HepG2 (cell line): ENCODE measurements at places on chromosomes 5 and 9. TPM values are rescaled to one million over a fixed set of nuclear protein-coding genes. Genes with fewer than 3 reads are reported as not detected.

The PARP8 gene
- total RNA-seq, result 0.08 and 0.29 TPM in 2 replicates

GRCh38 chr9:132699956-132700355 is 29.7 kb downstream of the GTF3C4 start:
- DNase-seq, result no peak
- no peak overlapping the region for H3K27ac ChIP-seq
- 0 out of 2 replicates have a peak, but pooled peaks cover 6% of the 10 kb centered on the region for H3K4me1 ChIP-seq

DNA sequence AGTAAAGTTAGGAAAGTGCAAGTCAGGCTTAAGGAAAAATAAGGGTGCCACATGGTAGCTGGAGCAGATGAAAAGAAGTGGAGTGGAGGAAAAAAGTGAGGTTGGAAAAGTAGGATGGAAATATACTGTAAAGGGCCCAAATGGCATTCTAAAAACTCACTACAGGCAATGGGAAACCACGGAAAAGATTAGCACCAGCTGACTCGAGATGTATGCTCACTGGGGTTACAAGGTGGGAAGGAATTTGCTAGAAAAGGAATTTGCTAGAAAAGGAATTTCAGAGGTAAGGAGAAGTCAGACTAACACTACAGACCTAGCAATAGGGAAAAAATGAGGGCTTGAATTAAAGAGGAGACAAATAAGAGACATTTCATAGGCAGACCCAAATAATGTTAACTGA is 3.6 kb downstream of the PSMD5 start:
- no peak overlapping the region for H3K27ac ChIP-seq
- no peak overlapping the region for H3K4me3 ChIP-seq
- peaks cover 25% of the 10 kb centered on the region for H3K4me1 ChIP-seq
- no peak for DNase-seq

DNA sequence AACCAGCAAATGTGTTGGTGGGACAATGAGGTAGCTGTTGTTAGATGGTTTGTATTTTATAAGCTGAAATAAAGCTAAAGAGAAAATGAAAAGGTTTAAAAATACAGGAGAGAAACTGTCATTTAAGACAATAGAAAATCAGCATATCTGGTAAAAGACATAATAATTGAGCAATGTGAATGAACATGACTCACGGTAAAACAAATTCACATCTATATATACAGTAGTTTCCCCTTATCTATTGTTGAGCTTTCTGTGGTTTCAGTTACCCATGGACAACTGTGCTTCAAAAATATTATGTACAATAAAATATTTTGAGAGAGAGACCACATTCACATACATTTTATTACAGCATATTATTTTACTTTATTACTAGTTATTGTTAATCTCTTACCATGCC is 1649.8 kb downstream of the EFNA5 start:
- no peak overlapping the region for H3K27ac ChIP-seq
- no peaks in the 10 kb centered on the region for H3K36me3 ChIP-seq
- DNase-seq, result no peak
- H3K4me1 ChIP-seq, result no peaks in the 10 kb centered on the region
- no peak overlapping the region for H3K4me3 ChIP-seq

- H3K27ac ChIP-seq, result no peak overlapping the region
- no peaks in the 10 kb centered on the region for H3K36me3 ChIP-seq
- H3K4me3 ChIP-seq, result no peak overlapping the region
- H3K27me3 ChIP-seq, result no peaks in the 10 kb centered on the region
These were observed 131.1 kb downstream of the ACTL7B start for GRCh38 chr9:108724652-108725051.

The PDE6A gene
- not detected in 2 replicates for total RNA-seq

- DNase-seq, result no peak
- no peaks in the 10 kb centered on the region for H3K4me1 ChIP-seq
- H3K36me3 ChIP-seq, result no peaks in the 10 kb centered on the region
- H3K4me3 ChIP-seq, result no peak overlapping the region
These were observed 232.2 kb downstream of the PBX3 start for GRCh38 chr9:125979383-125979782.

GRCh38 chr5:122499585-122499984 is 187.5 kb downstream of the SNCAIP start:
- peaks cover 10% of the 10 kb centered on the region; the same call in 1 of the 2 replicates for H3K4me1 ChIP-seq
- no peak overlapping the region for H3K4me3 ChIP-seq
- no peak overlapping the region for H3K27ac ChIP-seq
- DNase-seq, result no peak
- no peaks in the 10 kb centered on the region for H3K27me3 ChIP-seq

The LCN9 gene
- total RNA-seq, result not detected in 2 replicates

- H3K4me1 ChIP-seq, result no peaks in the 10 kb centered on the region
- H3K27ac ChIP-seq, result no peak overlapping the region
- no peak overlapping the region for H3K4me3 ChIP-seq
- H3K27me3 ChIP-seq, result peaks cover 1% of the 10 kb centered on the region; the same call in 1 of the 2 replicates
- no peaks in the 10 kb centered on the region for H3K36me3 ChIP-seq
- no peak for DNase-seq
These were observed 42.5 kb upstream of the RASGRF2 start for GRCh38 chr5:80917631-80918030.

DNA sequence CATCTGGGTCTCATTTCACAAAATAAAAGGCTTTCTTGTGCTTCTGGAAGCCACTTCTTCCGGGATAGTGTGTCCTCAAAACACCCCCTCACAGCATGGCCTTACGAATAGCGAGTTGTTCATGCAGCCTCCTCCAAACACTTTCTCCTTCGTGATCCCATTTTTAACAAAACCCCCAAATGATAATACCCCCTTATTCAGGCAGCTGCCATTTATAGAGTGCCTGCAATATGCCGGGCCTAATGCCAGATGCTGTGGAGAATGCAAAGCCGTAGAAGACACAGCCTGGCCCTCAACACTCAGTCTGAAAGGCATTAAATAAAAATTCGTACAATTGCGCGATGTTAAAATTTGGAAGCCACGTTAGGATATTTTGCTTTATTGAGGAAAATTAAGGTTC is 66.4 kb upstream of the SLC44A1 start:
- DNase-seq, result no peak
- H3K27me3 ChIP-seq, result no peaks in the 10 kb centered on the region
- H3K27ac ChIP-seq, result no peak overlapping the region

The PCDHGA12 gene
- total RNA-seq, result 0.13 TPM in 1 of 2 replicates, not detected in the other

GRCh38 chr9:111843971-111844370 is 49.2 kb upstream of the SHOC1 start:
- no peak overlapping the region for H3K27ac ChIP-seq
- no peaks in the 10 kb centered on the region for H3K36me3 ChIP-seq
- no peak overlapping the region for H3K4me3 ChIP-seq
- H3K27me3 ChIP-seq, result peaks cover 5% of the 10 kb centered on the region; the same call in 1 of the 3 replicates
- no peak for DNase-seq

The ZNF622 gene
- total RNA-seq, result 44.7 and 50.2 TPM in 2 replicates

The IFNB1 gene
- total RNA-seq, result not detected in 2 replicates

The MARCOL gene
- not detected in 2 replicates for total RNA-seq

The CAAP1 gene
- total RNA-seq, result 34.8 and 40.2 TPM in 2 replicates

The DRD1 gene
- total RNA-seq, result not detected in 2 replicates

The RELL2 gene
- total RNA-seq, result 5.2 and 8.3 TPM in 2 replicates

The FCN2 gene
- total RNA-seq, result not detected in 2 replicates

DNA sequence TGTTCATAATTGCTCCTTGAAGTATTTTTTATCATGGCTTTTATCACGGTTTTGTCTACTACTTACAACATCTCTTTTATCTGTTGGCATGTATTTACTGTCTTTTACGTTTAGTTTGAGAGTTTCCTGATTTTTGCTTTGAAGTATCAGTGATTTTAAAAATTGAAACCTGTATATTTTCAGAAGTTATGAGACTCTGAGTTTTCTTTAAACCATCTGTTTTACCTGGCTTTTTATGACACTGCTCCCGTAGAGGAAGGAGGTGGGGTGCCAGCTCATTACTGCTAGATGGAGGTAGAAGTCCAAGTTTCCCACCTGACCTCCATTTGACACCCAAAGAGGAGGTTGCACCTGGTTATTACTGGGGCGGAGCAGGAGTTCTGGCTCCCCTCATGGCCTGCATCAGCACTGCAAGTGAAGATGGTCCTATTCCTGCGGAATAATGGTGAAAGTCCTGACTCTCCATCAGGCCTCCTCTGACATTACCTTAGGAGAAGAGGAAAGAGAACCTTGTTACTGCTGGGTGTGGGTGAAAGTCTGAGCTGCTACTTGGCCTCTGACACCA is 10.0 kb upstream of the ZNF131 start:
- no peak overlapping the region for H3K27ac ChIP-seq
- DNase-seq, result peak; percentile 43

- peak overlapping the region; percentile 90 for H3K4me3 ChIP-seq
- H3K36me3 ChIP-seq, result no peaks in the 10 kb centered on the region
- H3K4me1 ChIP-seq, result peaks cover 53% of the 10 kb centered on the region
These were observed 474 bp downstream of the HMGCR start for GRCh38 chr5:75337366-75338021.

GRCh38 chr9:129174724-129175514 is 3.1 kb downstream of the IER5L start:
- H3K36me3 ChIP-seq, result no peaks in the 10 kb centered on the region
- peak; percentile 57 for DNase-seq

The ZSWIM6 gene
- total RNA-seq, result 0.82 and 0.83 TPM in 2 replicates

DNA sequence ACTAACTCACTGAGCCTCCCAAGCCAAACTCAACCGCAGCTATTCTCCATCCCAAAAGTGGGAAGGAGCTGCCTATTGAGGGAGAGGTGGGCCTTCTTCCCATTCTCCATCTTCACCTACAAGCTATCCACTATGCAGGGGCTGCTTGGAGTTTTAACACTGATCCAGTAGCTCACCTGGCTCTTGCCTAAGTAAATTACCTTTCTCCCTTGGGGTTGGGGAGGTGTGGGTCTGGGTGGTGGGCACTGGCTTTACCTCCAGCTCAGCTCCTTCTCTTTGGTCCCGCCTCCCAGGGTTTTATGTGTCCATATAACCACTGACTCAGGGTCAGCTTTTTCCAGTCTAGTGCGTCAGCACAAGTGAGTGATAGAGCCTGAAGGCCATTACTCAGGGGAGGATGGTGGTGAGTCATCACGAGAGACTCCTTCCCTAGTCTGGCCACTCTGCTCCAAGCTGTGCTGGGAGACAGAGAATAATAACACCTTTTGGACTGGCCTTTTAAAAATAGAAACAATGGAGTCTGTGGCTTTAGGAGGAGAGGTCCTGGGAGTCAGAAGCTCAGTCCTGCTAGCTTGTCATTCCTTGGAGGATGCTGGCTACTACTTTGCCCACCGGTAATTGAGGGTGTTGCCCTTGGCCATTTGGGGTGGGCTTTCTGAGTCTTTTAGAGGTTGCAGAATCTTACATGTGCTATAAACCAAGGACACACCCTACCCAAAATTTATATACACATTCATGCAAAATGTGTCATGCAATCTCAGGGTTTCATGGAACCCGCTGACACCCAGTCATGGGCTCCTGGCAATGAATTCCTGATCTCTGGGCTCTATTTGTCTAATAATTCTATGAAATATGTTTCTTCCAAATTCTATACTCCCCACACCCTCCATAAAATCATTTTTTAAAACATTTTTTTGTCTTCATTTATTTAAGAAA is 35.6 kb upstream of the ATP6V1G1 start:
- no peak overlapping the region for H3K4me3 ChIP-seq
- no peaks in the 10 kb centered on the region for H3K36me3 ChIP-seq
- no peaks in the 10 kb centered on the region for H3K4me1 ChIP-seq
- H3K27me3 ChIP-seq, result peaks cover 1% of the 10 kb centered on the region; the same call in 1 of the 2 replicates
- peak; percentile 69 for DNase-seq

DNA sequence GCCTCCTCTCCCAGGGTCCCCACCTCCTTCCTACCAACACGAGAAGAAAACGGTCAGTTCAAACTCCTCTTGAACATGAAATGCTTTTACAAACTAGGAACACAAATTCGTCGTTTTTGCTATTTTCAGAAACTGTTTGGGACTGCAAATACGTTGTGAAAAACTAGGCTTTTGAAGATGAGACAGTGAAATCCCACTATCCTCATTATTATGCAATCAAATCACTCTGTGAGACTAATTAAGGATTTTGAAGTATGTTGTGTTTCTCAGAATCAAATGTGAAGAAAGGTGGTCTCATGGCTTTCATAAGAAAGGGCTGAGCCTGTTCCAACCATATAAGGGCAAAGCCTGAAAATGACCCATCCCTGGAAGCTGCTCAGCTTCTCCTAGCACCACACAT is 33.2 kb downstream of the CDH6 start:
- H3K4me3 ChIP-seq, result no peak overlapping the region
- no peaks in the 10 kb centered on the region for H3K27me3 ChIP-seq
- no peak overlapping the region for H3K27ac ChIP-seq
- no peaks in the 10 kb centered on the region for H3K4me1 ChIP-seq

DNA sequence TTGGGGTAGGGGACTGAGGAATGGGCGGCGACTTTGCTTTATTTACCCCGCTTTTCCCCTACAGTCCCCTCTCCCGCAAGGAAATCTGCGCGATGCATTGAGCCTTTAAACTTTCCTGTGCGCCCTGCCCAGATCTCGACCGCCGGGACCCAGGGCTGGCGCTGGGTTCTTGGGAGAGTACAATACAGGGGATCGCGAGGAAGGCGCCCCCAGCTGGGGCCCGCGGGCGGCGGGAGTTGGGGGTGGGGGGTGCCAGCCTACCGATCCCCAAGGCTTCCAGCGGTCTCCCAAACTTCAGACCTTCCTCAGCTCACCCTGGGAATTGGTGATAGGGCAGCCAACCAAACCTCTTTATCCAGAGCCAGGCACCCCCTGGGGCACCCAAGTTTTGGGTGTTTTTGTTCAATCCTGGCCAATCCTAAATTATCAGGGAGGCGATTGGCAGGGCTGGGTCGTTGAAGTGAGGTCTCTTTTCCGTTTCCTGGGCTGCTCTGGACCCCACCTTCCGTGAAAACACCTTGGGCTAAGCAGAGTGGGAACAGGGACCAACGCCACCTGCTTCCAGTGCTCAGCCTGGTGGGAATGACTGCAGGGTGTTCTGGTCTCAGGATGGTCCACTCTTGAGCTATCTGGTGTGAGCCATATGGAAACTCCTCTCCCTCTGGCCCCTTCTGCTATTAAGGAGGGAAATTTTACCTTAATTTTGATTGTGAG is 51.4 kb upstream of the DAB2IP start:
- H3K27me3 ChIP-seq, result no peaks in the 10 kb centered on the region
- no peak for DNase-seq
- peak overlapping the region; percentile 82 for H3K4me3 ChIP-seq
- H3K4me1 ChIP-seq, result peaks cover 45% of the 10 kb centered on the region

GRCh38 chr9:114902786-114903524 is 27.4 kb downstream of the TNFSF8 start:
- no peak overlapping the region for H3K27ac ChIP-seq
- no peak overlapping the region for H3K4me3 ChIP-seq
- peaks cover 10% of the 10 kb centered on the region for H3K4me1 ChIP-seq
- H3K27me3 ChIP-seq, result no peaks in the 10 kb centered on the region
- DNase-seq, result no peak
- H3K36me3 ChIP-seq, result no peaks in the 10 kb centered on the region

GRCh38 chr9:135056541-135056940 is 30.9 kb upstream of the OLFM1 start:
- H3K4me1 ChIP-seq, result no peaks in the 10 kb centered on the region
- no peaks in the 10 kb centered on the region for H3K36me3 ChIP-seq
- H3K27me3 ChIP-seq, result 0 out of 3 replicates have a peak, but pooled peaks cover 8% of the 10 kb centered on the region
- no peak overlapping the region for H3K27ac ChIP-seq
- DNase-seq, result no peak
- no peak overlapping the region for H3K4me3 ChIP-seq

The VCAN gene
- total RNA-seq, result 0.83 and 1.2 TPM in 2 replicates
